ENCODE measurements at places on chromosomes 3 and 15.

DNA sequence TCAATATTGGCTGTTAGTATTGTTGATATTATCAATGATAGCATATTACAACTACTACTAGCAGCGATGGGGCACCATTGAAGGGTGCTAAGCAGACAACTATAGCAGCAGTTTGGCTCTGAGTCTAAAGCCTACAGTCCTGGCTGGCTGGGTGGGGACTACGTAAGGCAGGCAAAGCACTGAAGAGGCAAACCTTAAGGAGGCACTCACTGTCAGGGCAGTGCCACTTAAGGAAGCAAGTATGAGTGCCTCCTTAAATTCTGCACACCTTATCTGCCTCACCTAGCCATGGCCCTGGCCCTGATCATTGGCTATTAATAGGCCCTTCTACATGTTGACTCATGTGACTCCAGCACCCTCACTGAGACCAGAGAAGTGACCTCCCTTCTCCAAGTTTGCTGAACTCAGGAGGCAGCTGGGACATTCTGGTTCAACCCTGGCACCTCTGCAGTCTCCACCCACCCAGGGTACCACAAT lies 20.6 kb downstream of the CDCP1 start:
- DNase-seq, result no peak

DNA sequence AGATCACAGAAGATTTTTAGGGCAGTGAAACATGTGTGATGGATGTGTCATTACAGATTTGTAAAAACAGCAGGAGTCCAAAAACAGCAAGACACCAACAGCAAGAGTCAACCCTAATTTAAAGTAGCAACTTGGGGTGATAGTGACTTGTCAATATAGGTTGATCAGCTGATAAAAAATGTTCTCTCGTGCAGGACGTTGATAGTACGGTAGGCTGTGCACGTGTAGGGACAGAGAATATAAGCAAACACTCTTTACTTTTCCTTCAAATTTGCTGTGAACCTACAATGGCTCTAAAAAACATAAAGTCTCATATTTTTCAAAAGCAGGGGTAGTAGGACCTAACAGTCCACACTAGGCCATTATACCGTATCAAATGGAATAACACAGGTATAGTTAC lies 120.8 kb downstream of the STAG1 start:
- DNase-seq, result no peak

GRCh38 chr15:95687061-95687460 lies 643.4 kb upstream of the NR2F2 start:
- DNase-seq, result no peak

DNA sequence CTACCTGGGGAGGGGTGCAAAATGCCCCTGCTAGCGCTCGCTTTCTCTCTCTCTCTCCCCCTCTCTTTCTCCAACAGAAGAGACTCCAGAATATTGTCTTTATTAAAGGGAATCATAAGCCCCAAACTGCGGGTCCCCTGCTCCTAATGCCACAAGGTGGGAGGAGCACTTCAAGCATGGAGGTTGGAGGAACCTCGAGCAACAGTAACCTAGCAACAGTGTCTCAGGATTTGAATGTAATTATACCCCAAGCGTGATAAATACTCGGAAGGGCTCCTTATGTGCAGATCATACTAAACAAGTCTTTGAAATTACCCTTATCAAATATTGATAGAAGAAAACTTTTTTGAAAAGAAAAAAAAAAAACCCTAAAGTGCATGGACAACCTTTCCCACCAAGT lies 582.2 kb upstream of the PPP2R3A start:
- DNase-seq, result no peak

- no peak for DNase-seq
Observed at GRCh38 chr3:170330366-170330765, 27.1 kb upstream of the SKIL start.
